ENCODE measurements at places on chromosomes 16 and 17.

GRCh38 chr16:63461248-63461841, 1425.1 kb upstream of the CDH8 start:
- no peak for DNase-seq

DNA sequence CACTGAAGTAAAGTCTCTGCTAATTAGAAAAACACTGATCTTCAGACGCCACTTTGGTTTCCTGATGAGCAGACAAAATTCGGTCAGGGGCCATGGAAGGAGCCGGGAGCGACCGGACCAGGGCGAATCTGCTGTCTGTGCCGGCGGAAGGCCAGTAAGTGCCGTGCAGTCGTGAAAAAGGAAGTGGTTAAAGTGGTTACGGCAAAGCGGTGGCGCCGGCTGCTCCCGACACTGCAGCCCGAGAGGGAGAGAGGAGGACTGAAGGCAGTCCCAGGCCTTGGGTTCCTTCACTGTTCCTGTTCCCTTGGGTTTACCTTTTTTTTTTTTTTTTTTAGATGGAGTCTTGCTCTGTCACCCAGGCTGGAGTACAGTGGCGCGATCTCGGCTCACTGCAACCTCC, 17.3 kb upstream of the HEXD start:
- no peak for DNase-seq

DNA sequence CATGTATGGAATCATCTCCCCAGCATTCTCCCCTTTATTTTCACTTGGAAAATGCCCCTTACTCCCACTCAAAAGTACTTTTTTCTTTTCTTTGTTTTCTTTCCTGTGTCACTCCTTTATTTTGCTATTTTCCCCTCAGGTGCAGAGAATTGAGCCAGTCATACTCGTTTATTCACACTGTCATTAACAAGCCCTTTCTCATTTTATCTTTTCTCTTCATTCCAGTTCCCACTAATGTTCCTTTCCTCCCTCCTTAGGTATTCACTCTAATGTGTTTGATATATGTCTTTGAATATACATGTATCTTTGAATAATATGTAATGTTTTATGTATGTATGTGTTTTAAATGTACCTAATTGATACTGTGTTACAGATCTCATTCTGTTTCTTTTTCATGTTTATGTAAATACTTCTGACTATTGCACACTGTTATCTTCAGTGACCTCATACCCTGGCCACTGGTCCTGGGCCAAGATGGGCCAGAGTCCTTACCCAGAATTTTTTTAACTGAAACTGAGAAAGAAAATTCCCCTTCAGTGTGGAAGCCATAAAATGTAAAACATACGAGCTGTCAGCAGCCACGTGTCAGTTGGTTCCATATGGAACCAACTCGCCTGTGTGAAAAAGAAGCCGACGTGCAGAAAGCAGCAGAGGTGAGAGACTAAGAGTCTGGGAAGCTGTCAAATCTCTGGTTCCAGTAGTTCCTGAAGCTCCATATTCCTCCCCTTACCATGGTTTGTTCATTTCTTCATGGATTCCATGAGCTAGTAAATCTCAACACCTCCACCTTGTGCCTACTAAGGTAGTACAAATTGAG, 5.8 kb downstream of the SRR start:
- DNase-seq: no peak

DNA sequence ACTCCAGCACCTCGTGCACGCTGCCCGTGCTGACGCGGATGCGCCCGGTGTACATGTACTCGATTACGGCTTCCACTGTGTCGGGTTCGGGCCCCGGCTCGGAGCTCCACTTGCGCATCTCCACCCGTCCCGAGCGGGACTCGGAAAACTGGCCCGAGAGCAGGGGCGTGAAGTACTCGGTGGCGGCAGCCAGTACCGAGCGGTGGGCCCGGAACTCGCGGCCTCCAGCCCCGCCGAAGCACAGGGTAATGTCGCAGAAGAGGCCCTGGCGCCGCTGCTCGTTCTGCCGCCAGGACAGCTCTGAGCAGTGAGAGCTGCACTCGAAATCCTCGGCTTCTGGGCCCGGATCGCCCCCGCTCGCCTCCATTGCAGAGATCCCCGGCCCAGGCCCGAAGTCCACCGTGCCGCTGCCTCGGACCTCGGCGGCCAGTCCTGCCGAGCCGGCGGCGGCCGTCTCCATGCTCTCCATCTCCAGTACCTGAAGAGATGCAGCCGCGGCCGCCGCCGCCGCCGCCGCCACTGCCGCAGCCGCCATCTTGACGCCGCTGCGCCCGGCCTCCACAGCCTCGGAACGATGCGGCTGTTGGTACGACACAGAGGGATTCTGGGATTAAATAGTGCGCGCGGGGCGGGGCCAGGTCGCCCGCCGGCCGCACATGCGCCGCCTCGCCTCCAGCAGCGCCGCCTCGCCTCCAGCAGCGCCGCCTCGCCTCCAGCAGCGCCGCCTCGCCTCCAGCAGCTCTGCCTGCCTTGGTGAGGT, at the start of gene KLHL11:
Gene KLHL11, minus strand, starts transcription at position 588 of the 760 bp plus-strand sequence. Its CDS starts 53 bp downstream, at position 535.
- peak; percentile 13 for DNase-seq

- DNase-seq: no peak
Observed at GRCh38 chr17:82936768-82937171, 96.9 kb upstream of the ZNF750 start.

DNA sequence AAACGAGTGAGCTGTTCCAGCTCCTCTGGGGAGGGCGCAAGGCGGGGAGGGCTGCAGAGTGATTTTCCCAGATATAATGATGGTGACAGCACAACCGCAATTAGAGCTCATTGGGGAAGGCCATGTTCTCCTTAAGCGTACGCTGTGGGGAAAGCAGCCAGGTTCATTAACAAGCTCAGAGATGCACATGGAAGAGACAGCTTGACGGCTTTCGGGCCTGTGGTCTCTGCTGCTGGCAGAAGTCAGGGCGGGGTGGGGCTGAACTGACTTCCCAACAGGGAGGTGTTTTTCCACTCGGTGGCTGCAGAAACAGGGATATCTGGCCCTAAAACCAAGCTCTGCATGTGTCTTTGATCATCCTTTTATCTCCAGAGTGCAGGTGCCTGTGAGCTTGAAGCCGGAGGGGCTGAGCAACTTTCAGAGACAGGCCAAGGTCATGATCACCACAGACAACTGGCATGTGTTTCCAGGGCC, 24.0 kb upstream of the CACNG1 start:
- DNase-seq: no peak

DNA sequence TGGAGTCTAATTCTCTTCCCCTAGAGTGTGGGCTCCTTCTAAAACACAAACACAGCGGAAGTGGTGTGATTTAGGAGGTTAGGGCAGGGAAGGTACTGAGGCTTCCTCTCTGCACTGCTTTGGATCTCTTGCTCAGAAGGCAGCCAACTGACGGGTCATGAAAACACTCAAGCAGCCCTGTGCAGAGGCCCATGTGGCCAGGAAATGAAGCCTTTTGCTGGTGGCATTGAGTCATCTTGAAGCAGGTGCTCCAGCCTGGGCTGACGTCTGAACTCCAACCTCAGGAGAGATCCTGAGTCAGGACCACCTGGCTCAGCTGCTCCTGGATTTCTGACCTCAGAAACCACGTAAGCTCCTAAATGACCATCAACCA, 72.9 kb downstream of the MRM1 start:
- no peak for DNase-seq

DNA sequence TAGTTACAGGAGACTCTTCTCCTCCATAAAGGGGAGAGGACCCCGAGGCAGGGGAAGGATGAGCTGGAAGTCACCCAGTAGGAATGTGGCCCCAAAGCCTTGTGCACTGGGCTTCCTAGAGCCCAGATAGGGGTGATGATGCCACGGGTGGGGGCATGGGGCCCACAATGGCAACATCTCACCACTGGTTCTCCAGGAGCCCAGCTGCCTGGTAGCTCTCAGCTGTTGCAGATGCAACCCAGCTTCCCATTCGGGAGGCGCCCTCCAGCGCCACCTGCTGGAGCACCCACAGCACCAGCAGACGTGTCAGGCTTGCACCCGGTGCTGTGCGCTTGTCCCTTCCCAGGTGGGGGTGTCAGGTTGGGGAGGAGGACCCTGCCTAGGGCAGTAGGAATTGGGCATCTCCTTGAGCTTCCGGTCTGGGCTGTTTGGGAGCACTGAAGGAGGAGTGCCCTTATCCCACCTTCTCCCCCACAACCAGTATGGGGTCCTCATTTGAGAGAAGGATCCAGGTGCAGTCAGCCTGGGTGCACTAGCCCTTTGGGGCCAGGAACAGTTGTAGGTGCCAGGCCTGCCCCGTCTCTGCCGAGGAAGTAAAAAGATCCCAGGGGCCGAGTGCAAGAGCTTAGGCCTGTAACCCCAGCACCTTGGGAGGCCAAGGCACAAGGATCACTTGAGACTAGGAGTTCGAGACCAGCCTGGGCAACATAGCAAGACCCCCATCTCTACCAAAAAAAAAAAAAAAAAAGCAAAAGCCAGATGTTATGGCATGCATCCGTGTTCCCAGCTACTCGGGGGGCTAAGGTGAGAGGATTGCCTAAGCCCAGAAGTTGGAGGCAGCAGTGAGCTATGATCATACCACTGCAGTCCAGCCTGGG, 14.4 kb downstream of the CDIPT start:
- DNase-seq: no peak

All from NCI-H1417 treated with DMSO at 0.1 percent for 48 hours (cell line).